HL-60 (cell line): ENCODE measurements at places on chromosomes 7 and 10.

- DNase-seq = peak; percentile 39
Observed at GRCh38 chr7:18064242-18064838, 36.7 kb upstream of the PRPS1L1 start.

GRCh38 chr7:54565432-54565831, 23.3 kb downstream of the VSTM2A start:
- no peak for DNase-seq

- no peak for DNase-seq
Observed at GRCh38 chr10:32328499-32328898, 18.5 kb downstream of the EPC1 start.

- no peak for DNase-seq
Observed at GRCh38 chr7:6238309-6238925, 34.0 kb downstream of the CYTH3 start.

DNA sequence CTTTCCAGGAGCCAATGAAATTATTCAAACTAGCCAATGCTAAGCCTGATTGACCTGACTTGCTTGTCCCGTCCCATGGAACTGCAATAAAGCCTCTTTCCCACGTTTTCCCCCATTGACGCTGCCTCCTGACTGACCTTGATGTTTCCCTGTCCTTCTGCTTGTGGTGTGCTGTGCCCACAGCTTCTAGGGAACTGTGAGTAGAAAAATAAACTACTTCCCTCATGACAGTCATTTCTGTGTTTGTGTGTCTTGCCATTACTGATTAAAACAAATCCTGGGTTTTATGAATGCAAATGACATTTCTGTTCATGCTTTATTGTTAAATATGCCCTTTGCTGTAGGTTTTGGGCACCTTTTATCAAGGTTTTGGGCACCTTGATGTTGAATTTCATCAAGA, 91.3 kb upstream of the ABI1 start:
- no peak for DNase-seq

DNA sequence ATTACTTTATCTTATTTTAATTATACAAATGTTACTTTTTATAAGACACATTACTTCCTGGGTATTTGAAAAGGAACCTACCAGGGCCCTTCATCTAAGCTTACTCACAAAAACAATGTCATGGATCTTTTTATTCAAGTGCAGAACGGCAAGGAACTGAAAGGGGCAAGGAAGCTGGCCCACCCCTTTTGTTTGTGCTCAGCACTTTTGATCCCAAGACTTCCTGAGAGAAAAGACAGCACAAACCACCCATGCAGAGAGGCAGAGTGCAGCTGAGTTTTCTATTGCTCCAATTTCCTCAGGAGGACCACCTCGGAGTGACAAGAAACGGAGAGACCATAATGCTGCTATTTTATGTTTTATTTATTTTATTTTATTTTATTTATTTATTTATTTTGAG, 232.0 kb upstream of the NRP1 start:
- DNase-seq = no peak

DNA sequence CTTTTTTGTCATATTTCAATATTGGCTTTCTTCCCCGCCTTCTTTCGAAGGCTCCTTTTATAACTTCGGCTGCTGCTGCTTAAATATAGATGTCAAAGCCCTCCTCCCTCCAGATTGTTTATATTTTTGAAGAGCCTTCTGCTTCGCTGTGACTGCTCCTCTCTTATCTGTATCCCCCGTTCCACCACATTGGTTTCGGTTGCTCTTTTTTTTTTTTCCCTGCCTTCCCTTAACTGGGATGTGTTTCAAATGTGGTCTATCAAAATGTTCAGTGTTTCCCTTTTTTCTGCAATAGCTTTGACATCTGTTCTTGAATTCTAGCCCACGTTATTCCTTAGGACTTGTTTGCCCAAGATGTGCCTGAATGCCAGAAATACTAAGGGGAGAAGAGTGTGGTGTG, 96.4 kb downstream of the CUX1 start:
- DNase-seq = no peak

GRCh38 chr7:80640846-80641245, 2.4 kb downstream of the CD36 start:
- no peak for DNase-seq

- DNase-seq = no peak
Observed at GRCh38 chr7:2602406-2603043, 29.3 kb upstream of the TTYH3 start.

- no peak for DNase-seq
Observed at GRCh38 chr7:8232999-8233847, 28.7 kb downstream of the ICA1 start.

- DNase-seq = no peak
Observed at GRCh38 chr10:111439034-111439842, 362.4 kb downstream of the ADRA2A start.

GRCh38 chr7:113209449-113210203, 91.3 kb upstream of the SMIM30 start:
- DNase-seq = no peak

GRCh38 chr7:43701929-43702328, 27.4 kb downstream of the COA1 start:
- DNase-seq = no peak

- no peak for DNase-seq
Observed at GRCh38 chr7:80312139-80312661, 177.6 kb downstream of the GNAI1 start.

DNA sequence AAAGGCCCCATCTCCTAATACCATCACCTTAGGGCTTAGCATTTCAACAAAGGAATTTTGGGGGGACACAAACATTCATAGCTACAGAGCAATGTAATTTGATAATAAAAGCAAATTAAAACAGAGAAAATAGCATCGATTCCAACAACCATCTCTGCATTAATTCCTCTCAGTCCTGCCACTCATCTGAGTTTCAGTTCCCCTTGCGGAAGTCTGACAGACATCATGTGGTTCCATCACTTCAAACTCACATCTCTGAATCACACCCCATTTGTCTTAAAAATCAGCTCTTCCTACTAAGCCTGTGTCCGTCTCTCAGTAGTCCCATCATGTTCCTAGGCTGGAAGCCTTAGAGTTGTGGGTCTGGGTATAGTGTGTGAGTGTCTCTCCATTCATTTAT, 3.6 kb downstream of the ADCK2 start:
- no peak for DNase-seq

DNA sequence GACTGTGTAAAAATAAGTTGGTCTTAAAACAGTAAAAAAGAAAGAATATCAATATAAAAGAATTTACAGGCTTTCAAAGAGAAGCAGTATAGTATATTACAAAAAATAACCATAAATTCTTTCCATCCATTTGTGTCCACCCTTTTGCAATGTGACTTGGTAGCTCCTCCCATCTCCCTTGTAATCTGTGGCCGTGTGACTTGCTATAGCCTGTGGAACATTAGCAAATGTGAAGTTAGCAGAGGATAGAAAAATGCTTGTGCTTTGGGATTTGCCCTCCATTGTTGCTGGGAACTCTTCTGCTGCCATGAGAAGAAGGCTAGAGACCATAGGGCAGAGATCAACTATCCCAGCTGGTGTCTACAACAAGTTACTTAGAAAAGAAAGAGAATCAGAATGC, 30.2 kb downstream of the KLHL7 start:
- DNase-seq = no peak

- DNase-seq = no peak
Observed at GRCh38 chr7:50710441-50711154, 72.1 kb downstream of the GRB10 start.

- peak; percentile 16 for DNase-seq
Observed at GRCh38 chr7:76077435-76077834, 29.5 kb downstream of the MDH2 start.

DNA sequence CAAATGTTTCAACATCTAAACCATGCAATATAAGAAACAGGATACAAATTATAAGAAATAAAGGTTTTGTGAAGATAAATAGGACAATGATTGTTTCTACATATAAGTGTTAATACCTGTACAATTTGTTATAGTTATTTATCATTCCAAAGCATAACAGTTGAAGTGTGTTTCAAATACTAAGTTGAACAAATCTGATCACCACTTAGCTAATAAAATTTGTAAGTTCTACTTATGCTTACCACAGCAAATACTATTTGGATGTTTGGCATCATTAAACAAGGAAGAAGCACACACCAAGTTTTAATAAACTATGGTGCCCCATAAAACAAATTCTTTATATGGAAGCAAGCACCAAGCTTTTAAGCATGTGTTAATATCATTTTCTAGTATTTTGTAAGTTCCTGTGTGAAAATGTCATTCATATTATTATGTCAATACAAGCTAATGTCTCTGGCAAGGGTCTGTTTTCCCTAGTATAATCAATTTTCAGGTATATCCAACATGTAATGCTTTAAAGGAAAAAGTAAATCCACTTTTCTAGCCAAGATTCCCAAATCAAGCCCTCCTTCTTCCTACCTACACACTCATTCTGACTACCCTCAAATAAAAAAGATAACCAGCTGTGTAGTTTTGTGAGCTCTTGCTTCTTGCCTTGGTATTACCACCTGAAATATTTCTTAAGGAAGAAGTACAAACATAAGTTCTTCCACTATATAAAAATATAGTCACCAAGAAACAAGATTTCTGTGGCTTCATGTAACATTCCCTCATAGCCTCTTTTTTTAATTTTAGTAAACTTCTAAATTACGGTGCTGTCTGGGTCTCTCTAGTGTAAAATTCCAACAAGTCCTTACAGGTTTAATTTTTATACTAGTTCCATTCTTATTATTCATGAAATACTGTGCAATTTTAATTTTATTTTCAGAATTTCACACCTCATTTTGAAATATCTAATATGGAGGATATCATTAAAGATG, 9.2 kb downstream of the SKAP2 start:
- DNase-seq = no peak

DNA sequence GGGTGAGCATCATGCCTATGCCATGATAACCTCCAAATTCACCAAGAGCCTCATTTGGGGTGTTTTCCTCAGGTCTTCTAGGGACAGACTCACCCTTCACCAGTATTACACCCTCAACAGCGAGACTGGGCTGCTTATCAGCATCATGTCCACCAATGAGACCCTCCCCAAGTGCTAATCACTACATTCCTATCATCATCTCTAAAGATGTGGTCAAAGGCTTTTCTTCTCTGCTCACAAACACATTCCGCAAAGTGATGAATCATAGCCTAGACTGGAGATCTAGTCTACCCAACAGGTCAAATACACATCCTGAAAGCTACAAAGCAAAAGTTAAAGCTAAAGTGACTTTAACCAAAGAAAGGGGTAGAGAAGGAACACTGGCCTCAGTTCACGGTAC, 75.3 kb upstream of the C7orf33 start:
- DNase-seq = no peak

- DNase-seq = no peak
Observed at GRCh38 chr10:113493882-113494301, 59.0 kb upstream of the HABP2 start.

DNA sequence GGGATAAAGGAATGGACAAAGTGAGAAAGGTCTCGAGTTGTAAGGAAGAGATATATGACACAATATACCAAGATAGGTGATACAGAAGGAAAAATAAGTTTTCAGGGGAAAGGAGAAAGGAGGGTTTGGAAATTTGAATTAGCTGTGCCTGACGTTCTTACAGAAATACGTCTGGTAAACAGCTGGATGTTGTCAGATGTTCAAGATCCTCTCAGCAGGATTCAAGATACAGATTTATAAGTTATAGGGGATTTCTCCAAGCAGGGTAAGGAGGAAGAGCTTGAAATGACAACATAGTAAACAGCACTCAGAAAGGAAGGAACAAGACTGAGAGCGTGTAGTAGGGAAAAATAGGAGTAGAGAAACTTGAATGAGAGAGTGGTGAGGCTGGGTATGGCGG, 1184.1 kb downstream of the TYW1 start:
- no peak for DNase-seq

- DNase-seq = no peak
Observed at GRCh38 chr7:235576-236395, 43.4 kb downstream of the FAM20C start.

- no peak for DNase-seq
Observed at GRCh38 chr7:43058271-43059066, 54.0 kb upstream of the HECW1 start.

DNA sequence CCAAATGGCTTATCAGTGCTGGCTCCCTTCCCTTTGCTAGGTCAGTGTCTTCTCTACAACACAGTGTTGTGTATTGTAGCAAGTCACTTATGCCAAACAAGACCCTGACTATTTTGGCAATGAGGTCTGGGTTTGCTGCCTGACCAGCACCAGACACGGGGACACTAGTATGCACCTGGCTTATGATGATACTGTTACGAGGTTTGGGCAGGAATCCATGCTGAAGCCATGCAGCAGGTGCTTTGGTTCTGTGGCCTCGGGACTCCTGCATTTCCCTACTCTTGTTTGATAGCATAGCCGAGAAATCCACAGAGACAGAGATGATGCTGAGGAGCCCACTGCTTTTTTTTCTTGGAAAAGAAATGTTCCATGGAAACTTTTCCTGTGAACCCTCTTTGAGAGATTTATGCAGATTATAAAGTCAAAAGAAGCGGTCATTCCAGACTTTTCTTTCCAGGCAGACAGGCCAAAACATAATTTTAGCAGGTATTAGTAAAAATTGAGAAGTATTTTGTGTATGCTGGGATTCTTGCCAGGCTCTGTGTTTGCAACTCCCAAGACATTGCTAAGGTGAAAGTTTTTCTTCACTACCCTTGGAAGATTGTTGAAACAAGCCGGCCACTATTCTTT, 291.1 kb downstream of the BBS9 start:
- DNase-seq = no peak

DNA sequence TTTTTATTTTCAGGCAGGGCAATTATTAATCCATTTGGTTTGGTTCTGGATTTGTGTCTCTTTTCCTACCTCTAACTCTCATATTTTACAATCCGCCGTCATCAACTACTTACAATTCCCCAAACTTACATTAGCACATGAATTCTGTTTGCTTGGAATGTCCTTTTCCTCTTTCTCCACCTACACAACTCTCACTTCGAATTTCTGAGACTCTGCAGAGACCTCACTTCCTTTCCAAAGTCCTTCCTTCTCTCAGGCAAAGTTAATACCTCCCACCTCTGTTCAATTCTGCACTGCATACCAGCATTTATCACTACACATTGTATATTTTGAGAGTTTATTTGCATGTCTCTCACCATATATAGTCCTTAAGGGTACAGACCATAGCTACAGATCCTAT, 122.7 kb upstream of the LRRTM3 start:
- no peak for DNase-seq

DNA sequence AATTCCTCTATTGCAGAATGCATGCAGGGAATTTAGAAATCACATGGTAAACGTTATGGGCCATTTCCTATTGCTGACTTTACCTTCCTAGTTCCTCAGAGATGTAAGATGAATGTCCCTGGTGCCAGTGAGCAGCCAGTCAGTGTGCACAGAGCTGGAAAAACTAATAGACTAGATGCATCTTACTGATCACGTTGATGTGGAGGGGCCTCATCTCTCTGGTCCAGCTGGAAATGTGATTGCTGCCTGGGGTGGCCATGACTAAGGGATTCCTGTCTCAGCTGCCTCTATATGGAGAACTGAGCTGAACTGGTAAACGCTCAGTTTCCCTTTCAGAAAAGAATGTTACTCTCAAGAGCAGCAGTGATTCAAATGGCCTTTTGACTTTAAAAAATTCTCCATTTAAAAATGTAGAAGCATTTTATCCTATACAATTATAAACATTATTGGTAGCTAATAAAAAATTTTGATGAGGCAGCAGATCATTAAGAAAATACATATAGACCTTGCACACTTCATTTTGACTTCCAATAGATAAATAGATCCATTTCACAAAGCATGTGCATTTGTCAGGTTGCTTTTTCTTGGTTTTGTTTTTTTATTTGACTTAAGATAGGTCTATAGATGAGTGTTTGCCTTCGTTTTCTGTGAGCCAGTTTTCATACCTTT, 80.5 kb upstream of the INSYN2A start:
- DNase-seq = no peak

- no peak for DNase-seq
Observed at GRCh38 chr10:6327961-6328698, 125.4 kb downstream of the PFKFB3 start.

GRCh38 chr10:33010132-33011037, 52.4 kb upstream of the ITGB1 start:
- no peak for DNase-seq
